ENCODE measurements at places on chromosomes 3 and 15. TPM values are rescaled to one million over a fixed set of nuclear protein-coding genes. Genes with fewer than 3 reads are reported as not detected.

DNA sequence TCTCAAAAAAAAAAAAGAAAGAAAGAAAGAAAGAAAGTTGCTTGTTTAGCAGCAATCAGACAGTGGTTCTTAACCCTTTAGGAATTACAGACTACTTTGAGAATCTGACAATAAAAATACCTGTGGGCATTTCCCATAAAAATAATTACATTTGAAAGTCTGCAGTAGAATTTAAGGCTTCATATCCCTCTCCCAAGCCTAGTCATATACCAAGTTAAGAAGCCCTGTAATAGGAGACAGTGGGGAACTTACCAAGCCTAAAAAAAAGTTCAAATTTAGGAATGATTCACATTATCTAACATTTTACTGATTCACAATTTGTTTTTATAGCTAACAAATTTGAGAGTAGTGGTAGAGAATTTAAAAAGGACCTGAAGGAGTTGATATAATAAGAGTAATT is 47.5 kb downstream of the LRRFIP2 start:
- DNase-seq, result no peak
- no peak overlapping the region for H3K27ac ChIP-seq
- H3K27me3 ChIP-seq, result no peaks in the 10 kb centered on the region

DNA sequence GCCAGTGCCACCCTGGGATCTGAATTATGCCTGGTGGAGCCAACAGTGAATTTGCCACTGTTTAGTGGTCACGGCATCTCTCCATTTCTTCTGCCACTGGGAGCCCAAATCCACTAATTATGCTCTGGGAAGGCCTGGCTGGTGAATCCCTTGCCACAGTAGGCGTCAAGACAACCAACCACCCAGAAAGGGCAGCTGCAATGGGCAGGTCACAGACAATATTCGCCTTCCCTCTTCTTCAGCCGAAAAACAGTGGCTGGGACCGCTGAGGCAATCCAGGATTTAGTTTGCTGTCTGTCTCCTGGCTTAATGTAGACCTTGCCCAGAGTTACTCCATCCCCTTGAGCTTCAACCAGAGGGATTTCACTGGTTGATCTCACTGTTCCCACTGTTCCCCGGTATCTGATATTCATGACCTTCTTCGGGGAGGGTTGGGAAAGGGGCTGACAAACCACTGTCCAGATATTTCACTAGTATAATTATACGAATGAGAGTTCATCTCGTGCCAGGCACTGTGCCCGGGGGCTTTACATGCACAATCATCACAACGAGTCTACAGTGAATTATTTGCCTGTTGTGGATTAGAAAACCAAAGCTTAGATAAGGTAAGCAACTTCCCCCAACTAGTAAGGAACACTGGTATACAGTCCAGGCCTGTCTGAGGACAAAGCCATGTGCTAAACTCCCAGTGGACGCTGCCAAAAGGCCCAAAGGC is 49.9 kb upstream of the RAB6B start:
- H3K27me3 ChIP-seq, result peaks cover 20% of the 10 kb centered on the region
- no peak for DNase-seq
- H3K4me1 ChIP-seq, result peaks cover 18% of the 10 kb centered on the region
- H3K36me3 ChIP-seq, result no peaks in the 10 kb centered on the region
- H3K27ac ChIP-seq, result no peak overlapping the region
- H3K4me3 ChIP-seq, result no peak overlapping the region

Gene GP9
- total RNA-seq, result not detected

- DNase-seq, result no peak
- H3K27ac ChIP-seq, result no peak overlapping the region
- H3K27me3 ChIP-seq, result no peaks in the 10 kb centered on the region
- no peak overlapping the region for H3K4me3 ChIP-seq
- H3K36me3 ChIP-seq, result no peaks in the 10 kb centered on the region
These were observed 181.0 kb upstream of the ANKRD28 start for GRCh38 chr3:15978801-15979200.

Data from activated T-cell treated with anti-CD3 and anti-CD28 coated beads, Interleukin-2, amount 50 U/mL, for 72 hours (primary cell).